ENCODE measurements at places on chromosomes 1 and 21.

GRCh38 chr1:47229031-47229885 is 2.8 kb downstream of the TAL1 start:
- no peak for DNase-seq

- peak; percentile 23 for DNase-seq
These were observed 27.2 kb upstream of the EPS8L3 start for GRCh38 chr1:109790735-109791494.

GRCh38 chr1:67078291-67078690 is 24.3 kb upstream of the SLC35D1 start:
- no peak for DNase-seq

DNA sequence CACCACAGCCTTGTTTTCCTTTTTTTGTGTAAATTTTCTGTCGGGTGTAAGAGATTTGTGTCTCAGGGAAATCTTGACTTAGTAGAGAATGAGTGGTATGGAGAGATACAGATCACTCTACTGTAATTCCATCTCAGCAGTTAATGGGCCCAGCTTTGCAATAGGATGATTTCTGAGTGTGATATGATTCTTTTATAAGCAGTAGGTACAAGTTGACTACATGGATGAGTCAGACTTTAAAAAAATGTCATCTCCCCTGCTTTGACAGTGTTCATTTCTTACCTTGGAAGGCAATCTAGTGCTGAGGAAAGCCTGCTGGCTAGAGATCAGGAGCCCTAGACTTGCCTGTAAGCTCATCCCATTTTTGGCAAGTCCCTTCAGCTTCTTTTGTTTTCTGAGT is 261.9 kb downstream of the RYR2 start:
- DNase-seq, result no peak

- DNase-seq, result no peak
These were observed 25.3 kb downstream of the TP53BP2 start for GRCh38 chr1:223820515-223820858.

GRCh38 chr1:248779350-248779749 is 23.8 kb upstream of the LYPD8 start:
- DNase-seq, result no peak

DNA sequence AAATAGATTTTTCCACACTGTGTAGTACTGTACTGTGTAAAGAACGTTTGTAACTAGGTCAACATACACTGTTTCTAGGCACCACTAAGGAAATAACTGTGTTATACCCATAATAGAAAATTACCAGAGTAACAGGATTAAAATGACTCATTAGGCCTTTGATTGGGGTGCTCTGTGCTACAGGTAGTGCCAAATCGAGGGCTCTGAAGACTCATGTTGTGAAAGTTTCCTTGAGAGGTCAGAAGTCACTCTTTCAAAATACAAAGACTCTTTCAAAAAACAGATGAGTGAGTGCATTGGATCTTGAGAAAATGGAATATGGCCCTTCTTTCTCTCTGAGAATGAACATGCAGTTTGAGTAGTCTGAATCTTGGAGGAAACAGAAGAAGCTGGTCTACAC is 143.0 kb downstream of the MRPL39 start:
- no peak for DNase-seq

DNA sequence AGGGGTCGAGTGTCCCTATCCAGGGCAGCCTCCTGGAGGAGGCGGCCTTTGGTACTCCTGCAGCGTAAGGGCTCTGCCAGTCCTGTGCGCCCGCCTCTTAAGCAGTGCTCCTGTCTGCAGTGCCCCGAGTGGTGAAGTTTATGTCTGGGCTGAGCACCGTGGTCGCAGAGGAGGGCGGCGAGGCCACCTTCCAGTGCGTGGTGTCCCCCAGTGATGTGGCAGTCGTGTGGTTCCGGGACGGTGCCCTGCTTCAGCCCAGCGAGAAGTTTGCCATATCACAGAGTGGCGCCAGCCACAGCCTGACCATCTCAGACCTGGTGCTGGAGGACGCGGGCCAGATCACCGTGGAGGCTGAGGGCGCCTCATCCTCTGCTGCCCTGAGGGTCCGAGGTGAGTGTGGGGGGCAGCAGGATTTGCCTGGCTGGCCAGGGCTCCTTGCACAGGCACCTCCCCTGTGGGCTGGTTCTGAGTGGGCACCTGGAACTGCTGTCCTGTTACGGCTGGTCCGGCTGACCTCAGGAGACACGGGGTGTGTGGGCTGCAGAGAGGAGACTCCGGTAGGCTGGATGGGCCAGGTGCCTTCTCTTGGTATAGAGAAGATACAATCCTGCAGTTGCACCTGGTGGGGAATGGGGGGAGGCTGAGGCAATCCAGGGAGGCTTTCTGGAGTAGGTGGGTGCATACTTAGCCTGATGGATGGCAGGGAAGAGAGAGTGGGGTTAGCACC is 66.8 kb downstream of the OBSCN start:
- no peak for DNase-seq

DNA sequence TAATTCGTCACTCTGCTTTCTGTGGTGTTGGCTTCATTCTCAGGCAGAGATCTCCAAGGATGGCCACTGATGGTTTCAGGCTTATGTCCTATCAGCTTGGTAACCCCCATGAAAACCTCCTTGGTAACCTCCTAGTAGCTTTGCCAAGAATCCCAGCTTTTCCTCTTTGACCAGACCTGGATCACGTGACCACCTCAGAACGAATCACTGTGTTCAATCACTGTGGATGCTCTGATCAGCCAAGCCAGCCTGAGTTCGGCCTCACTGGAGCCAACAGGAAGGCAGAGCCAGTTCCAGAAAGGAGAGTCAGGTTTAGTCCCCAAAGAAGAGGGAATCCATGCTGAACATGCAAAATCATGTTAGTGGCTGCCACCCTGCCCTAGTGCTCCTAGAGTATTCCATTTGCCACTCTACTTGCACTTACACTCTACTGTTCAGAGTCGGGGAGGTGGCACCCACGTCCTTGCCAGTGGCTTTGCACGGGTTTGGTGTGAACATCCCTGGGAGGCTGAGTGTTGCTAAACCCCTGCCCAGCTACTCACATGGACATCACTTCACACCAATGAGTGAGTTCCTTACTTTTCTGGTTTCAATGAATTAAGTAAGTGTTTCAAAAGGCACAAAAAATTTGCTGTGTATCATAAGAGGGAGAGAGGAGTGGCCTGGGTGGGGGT is 33.5 kb upstream of the SSBP3 start:
- no peak for DNase-seq
